ENCODE measurements at places on chromosomes 2 and 18. TPM values are rescaled to one million over a fixed set of nuclear protein-coding genes. Genes with fewer than 3 reads are reported as not detected.

- H3K27me3 ChIP-seq: peaks cover 5% of the 10 kb centered on the region
- H3K36me3 ChIP-seq: no peaks in the 10 kb centered on the region
- DNase-seq: no peak
Observed at GRCh38 chr2:186429104-186429503, 57.0 kb upstream of the ZC3H15 start.

GRCh38 chr2:127582863-127583861, 47.7 kb downstream of the MYO7B start:
- no peak overlapping the region for H3K27ac ChIP-seq

DNA sequence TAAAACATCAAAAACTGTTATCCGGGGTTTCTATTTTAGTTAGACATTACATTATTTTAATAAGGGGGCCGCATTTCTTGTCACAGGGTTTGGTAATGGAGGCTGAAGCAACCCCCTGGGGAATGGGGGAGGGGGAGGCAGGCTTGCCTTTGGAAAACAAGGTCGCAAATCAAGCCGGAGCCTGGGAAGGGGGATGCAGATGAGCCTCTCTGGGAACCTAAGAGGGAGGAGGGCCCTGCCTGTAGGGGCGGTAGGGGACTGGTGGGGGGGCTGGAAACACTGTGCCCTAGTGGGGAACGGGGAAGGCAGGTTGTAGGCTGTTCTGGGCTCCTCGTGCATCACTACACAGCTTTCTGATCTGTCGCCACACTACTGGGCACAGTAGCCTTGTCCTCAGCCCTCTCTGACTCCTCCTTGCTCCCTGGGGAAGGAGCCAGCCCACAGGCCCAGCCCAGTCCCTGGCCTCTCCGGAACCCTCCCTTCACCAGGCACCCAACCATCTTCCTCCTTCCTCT, 170.2 kb upstream of the SMAD2 start:
- H3K4me1 ChIP-seq: no peaks in the 10 kb centered on the region
- no peak overlapping the region for H3K4me3 ChIP-seq
- peaks cover 4% of the 10 kb centered on the region for H3K27me3 ChIP-seq
- H3K36me3 ChIP-seq: no peaks in the 10 kb centered on the region
- no peak overlapping the region for H3K27ac ChIP-seq

GRCh38 chr2:217445723-217446122, 557.1 kb downstream of the TNS1 start:
- no peak overlapping the region for H3K27ac ChIP-seq
- no peaks in the 10 kb centered on the region for H3K36me3 ChIP-seq
- H3K4me3 ChIP-seq: no peak overlapping the region
- DNase-seq: no peak
- no peaks in the 10 kb centered on the region for H3K4me1 ChIP-seq

GRCh38 chr2:204021290-204022081, 84.9 kb downstream of the ICOS start:
- no peak overlapping the region for H3K27ac ChIP-seq
- H3K4me3 ChIP-seq: no peak overlapping the region
- no peaks in the 10 kb centered on the region for H3K27me3 ChIP-seq
- no peaks in the 10 kb centered on the region for H3K4me1 ChIP-seq
- no peaks in the 10 kb centered on the region for H3K36me3 ChIP-seq

GRCh38 chr18:36582988-36583745, 245.6 kb downstream of the TPGS2 start:
- no peak overlapping the region for H3K4me3 ChIP-seq
- no peak for DNase-seq
- H3K27me3 ChIP-seq: no peaks in the 10 kb centered on the region

- H3K27ac ChIP-seq: no peak overlapping the region
- H3K27me3 ChIP-seq: no peaks in the 10 kb centered on the region
- no peak overlapping the region for H3K4me3 ChIP-seq
- no peaks in the 10 kb centered on the region for H3K4me1 ChIP-seq
Observed at GRCh38 chr2:171574149-171574795, 52.0 kb downstream of the CYBRD1 start.

- no peaks in the 10 kb centered on the region for H3K36me3 ChIP-seq
- no peak for DNase-seq
- no peaks in the 10 kb centered on the region for H3K27me3 ChIP-seq
- no peak overlapping the region for H3K27ac ChIP-seq
Observed at GRCh38 chr2:216341121-216341520, 31.2 kb downstream of the MARCHF4 start.

- H3K4me1 ChIP-seq: peaks cover 25% of the 10 kb centered on the region
- no peak for DNase-seq
- no peaks in the 10 kb centered on the region for H3K36me3 ChIP-seq
- no peaks in the 10 kb centered on the region for H3K27me3 ChIP-seq
- no peak overlapping the region for H3K27ac ChIP-seq
Observed at GRCh38 chr2:7027411-7027810, 110.2 kb downstream of the RNF144A start.

- no peak for DNase-seq
- no peaks in the 10 kb centered on the region for H3K4me1 ChIP-seq
- H3K36me3 ChIP-seq: no peaks in the 10 kb centered on the region
- H3K27ac ChIP-seq: no peak overlapping the region
Observed at GRCh38 chr18:77374446-77374805, 124.8 kb downstream of the GALR1 start.

GRCh38 chr18:54316071-54316820, 41.4 kb downstream of the STARD6 start:
- H3K27me3 ChIP-seq: no peaks in the 10 kb centered on the region
- H3K4me3 ChIP-seq: no peak overlapping the region
- no peak overlapping the region for H3K27ac ChIP-seq
- H3K36me3 ChIP-seq: no peaks in the 10 kb centered on the region
- no peak for DNase-seq

DNA sequence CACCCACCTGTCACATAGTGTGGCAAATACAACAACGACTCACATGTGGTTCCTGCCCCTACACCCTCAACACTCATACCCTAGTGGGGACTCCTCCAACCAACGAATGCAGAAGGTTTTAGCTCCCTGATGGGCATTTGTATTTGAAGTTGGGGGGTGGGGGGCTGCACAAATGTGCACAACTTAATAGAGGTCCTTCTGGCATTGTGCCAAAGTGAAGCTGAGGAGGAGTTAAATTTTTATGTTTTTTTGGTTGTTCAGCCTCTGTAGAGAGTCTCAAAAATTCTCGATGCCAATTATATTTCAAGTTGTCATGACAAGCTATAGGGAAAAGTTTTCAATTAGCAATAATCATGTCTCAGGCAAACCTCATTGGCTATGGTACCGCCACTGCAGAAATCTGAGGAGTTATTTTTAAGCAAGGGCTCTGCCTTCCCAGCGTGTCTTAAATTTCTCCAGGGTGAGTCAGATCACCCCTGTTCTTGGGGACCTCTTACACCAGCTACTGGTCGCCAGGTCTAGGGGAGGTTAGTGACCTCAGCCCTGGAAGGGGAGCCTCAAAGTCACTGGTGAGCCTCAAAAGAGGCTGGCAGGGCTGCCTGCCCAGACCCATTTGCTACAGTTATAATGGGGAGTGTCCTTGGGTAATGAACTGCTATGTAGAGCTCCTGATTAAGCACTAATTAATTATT, 102.7 kb upstream of the TAF1B start:
- no peak for DNase-seq
- no peaks in the 10 kb centered on the region for H3K36me3 ChIP-seq
- no peaks in the 10 kb centered on the region for H3K27me3 ChIP-seq
- H3K4me1 ChIP-seq: peaks cover 7% of the 10 kb centered on the region
- H3K4me3 ChIP-seq: no peak overlapping the region

- H3K36me3 ChIP-seq: no peaks in the 10 kb centered on the region
- DNase-seq: no peak
- H3K27me3 ChIP-seq: no peaks in the 10 kb centered on the region
- no peak overlapping the region for H3K27ac ChIP-seq
Observed at GRCh38 chr2:133334923-133335322, 233.3 kb downstream of the NCKAP5 start.

DNA sequence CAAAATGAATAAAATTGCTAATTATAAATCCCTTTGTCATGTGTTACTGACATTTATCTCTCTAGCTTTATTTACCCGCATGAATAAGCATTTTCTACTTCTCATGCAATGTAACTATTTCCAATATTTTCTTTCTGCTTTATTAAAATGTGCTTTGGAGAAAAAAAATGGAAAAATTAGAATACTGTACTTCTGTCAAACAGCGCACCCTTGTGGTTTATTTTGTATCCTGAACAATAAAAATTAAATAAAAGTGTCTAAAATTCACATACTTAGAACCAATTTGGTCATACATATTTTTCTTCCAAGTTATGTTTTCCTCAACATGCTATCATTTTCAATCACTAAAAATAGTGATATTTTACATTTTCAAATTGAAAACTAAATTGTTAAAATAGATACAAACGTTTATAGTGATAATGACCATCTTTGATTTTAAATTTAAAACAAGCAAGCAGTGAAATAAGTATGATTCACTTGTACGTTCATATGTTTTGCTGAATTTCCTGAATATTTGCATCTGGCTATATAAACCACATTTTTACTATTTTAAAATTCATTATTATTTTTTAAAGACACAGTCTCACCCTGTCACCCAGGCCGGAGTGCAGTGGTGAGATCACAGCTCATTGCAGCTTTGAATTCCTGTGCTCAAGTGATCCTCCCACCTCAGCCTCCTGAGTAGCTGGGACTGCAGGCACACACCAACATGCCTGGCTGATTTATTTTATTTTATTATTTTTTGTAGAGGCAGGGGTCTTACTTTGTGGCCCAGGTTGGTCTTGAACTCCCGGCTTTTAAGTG, 95.9 kb upstream of the GRB14 start:
- DNase-seq: no peak
- no peak overlapping the region for H3K27ac ChIP-seq
- H3K4me3 ChIP-seq: no peak overlapping the region
- H3K36me3 ChIP-seq: no peaks in the 10 kb centered on the region
- H3K27me3 ChIP-seq: no peaks in the 10 kb centered on the region

DNA sequence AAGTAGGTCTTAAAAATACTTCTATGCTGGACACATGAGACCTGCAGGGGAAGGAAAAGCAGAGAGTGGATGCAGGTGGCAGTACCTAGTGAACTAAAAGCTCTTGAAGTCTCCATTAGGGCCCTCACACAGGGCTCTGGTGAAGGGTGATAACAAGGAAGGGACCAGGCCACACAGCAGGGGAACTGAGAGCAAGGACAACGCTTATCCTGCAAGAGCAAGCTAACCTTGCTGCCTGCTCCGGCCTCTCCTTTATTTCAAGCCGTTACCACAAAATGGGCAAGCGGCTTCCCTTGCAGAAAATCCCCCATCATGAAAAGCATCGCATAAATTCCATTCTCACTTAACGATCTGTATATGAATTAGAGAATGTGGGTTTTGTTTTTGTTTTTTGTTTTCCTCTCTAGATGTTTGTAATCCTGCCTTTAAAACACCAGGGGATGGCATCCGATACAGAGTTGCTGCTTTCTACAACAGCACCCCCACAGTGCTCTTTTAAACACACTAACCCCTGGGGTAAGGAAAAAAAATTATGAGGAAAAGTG, 64.5 kb downstream of the CACNB4 start:
- no peak overlapping the region for H3K4me3 ChIP-seq
- H3K27ac ChIP-seq: no peak overlapping the region
- no peak for DNase-seq
- H3K4me1 ChIP-seq: peaks cover 2% of the 10 kb centered on the region
- H3K36me3 ChIP-seq: no peaks in the 10 kb centered on the region

- no peaks in the 10 kb centered on the region for H3K27me3 ChIP-seq
- H3K4me3 ChIP-seq: no peak overlapping the region
- H3K36me3 ChIP-seq: no peaks in the 10 kb centered on the region
- DNase-seq: no peak
- H3K4me1 ChIP-seq: no peaks in the 10 kb centered on the region
- H3K27ac ChIP-seq: no peak overlapping the region
Observed at GRCh38 chr2:49369650-49370049, 215.3 kb upstream of the FSHR start.

GRCh38 chr2:96344011-96344410, 8.4 kb downstream of the NCAPH start:
- H3K27me3 ChIP-seq: no peaks in the 10 kb centered on the region
- DNase-seq: no peak
- H3K4me3 ChIP-seq: no peak overlapping the region
- H3K4me1 ChIP-seq: no peaks in the 10 kb centered on the region
- no peak overlapping the region for H3K27ac ChIP-seq
- H3K36me3 ChIP-seq: no peaks in the 10 kb centered on the region

- no peak overlapping the region for H3K4me3 ChIP-seq
- peaks cover 29% of the 10 kb centered on the region for H3K4me1 ChIP-seq
- no peaks in the 10 kb centered on the region for H3K36me3 ChIP-seq
- no peaks in the 10 kb centered on the region for H3K27me3 ChIP-seq
- H3K27ac ChIP-seq: peak overlapping the region; percentile 48
- DNase-seq: no peak
Observed at GRCh38 chr2:191166756-191167445, 16.1 kb upstream of the STAT4 start.

DNA sequence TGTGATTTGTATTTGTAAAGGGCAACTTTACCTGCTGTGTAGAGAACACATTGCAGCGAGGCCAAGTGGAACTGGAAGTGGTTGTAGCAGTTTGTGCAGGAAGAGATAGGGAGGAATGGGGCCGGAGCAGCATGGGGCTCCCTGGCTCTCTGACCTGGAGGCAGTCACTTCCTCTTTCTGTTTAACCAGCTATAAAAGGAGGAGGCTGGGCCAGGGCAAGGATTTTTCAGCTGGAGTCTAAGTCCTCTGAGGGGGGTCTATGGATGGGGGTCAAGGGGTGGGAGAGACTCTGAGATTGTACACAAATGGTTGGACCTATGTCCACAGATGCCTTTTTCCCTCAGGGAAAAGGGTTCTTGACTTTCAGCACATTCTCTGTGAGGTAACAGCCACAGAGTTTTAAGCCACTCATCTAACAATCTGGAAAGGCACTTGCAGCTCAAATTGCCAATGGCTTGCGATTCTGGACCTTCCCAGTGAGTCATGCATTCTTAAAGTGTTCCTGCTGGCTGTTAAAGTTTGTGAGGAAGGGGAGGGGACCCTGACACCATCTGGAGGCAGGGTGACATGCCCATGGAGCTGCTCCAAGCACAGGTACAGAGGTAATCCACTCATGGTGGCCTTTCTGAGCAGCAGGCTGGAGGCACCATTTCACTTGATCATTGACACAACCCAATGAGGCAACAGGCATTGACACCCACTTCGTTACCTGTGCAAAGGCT, 347.0 kb downstream of the CYRIA start:
- H3K27me3 ChIP-seq: no peaks in the 10 kb centered on the region
- DNase-seq: peak; percentile 40
- H3K36me3 ChIP-seq: no peaks in the 10 kb centered on the region
- no peaks in the 10 kb centered on the region for H3K4me1 ChIP-seq
- no peak overlapping the region for H3K4me3 ChIP-seq
- H3K27ac ChIP-seq: no peak overlapping the region

GRCh38 chr2:100766256-100766655, 53.7 kb upstream of the NPAS2 start:
- no peaks in the 10 kb centered on the region for H3K27me3 ChIP-seq
- no peak overlapping the region for H3K4me3 ChIP-seq
- H3K4me1 ChIP-seq: no peaks in the 10 kb centered on the region
- no peak overlapping the region for H3K27ac ChIP-seq
- H3K36me3 ChIP-seq: no peaks in the 10 kb centered on the region
- no peak for DNase-seq

GRCh38 chr18:58105888-58106260, 61.8 kb downstream of the NEDD4L start:
- no peak overlapping the region for H3K27ac ChIP-seq
- peak; percentile 47 for DNase-seq
- no peaks in the 10 kb centered on the region for H3K36me3 ChIP-seq
- H3K4me3 ChIP-seq: no peak overlapping the region
- H3K4me1 ChIP-seq: peaks cover 5% of the 10 kb centered on the region

The SERPINB2 gene
- total RNA-seq: 3.5 TPM

The VSNL1 gene
- 1.6 TPM for total RNA-seq

The ACKR3 gene
- 9.9 TPM for total RNA-seq

The L3MBTL4 gene
- total RNA-seq: 13.9 TPM

The CRYGD gene
- total RNA-seq: not detected

The CDKL4 gene
- 0.55 TPM for total RNA-seq

The GPR17 gene
- 0.24 TPM for total RNA-seq

The NPPC gene
- total RNA-seq: not detected

The ADAM23 gene
- total RNA-seq: 3.2 TPM

The RAB6C gene
- not detected for total RNA-seq

The HOXD8 gene
- 2.1 TPM for total RNA-seq

The SIX2 gene
- 0.29 TPM for total RNA-seq

The GALR1 gene
- not detected for total RNA-seq

Data from left lung (tissue), 14 donors.